ENCODE measurements at places on chromosomes 1 and 21. TPM values are rescaled to one million over a fixed set of nuclear protein-coding genes. Genes with fewer than 3 reads are reported as not detected.

- no peak for DNase-seq
Observed at GRCh38 chr1:204928671-204929486, 58.2 kb downstream of the NFASC start.

GRCh38 chr1:26067432-26067911 lies at the start of gene TRIM63:
Gene TRIM63 (minus strand): TSS chr1:26067630. CDS start chr1:26067494, 136 bp downstream.
- no peak for DNase-seq

- DNase-seq: no peak
Observed at GRCh38 chr1:198656500-198656932, 17.7 kb downstream of the PTPRC start.

MPL gene
- not detected for total RNA-seq

OR6N1 gene
- total RNA-seq: not detected

All from breast epithelium (tissue), 4 donors.